Muscle of back (tissue), 13 donors: ENCODE measurements at places on chromosomes 6 and 20. TPM values are rescaled to one million over a fixed set of nuclear protein-coding genes. Genes with fewer than 3 reads are reported as not detected.

DNA sequence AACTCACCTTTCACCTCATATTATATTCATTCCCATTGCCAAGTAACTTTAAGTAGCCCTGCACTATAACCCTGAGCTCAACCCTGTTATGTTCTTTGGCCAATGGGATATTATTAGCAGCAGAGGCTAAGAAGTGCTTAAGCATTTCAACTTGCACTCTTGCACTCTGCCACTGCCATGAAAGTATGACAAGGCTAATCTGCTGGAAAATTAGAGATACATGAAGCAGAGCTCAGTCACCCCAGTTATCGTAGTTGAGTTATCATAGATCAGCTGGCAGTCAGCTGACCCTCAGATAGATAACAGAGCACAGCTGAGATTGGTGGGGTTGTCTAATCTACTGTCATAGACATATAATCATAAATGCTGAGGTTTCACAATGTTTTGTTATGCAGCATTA is 209.4 kb upstream of the RUNX2 start:
- DNase-seq: no peak

DNA sequence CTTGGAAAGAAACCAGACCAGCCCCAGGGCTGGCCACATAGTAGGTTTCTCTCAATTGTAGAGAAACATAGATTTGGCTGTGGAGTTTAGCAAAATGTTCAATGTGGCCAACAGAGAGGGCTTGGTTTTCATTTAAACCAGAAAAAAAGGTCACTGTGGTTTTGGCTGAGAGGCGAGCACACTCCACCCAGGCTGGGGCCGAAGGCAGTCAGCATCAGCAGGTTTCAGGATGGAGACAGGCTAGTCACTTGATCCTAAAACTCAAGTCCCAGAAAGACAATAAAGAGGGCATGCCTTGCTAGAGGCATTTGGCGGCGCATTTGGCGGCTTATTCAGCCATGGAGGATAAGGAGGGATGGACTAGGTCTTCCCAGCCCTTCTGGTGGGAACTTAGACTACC is 73.1 kb downstream of the PRND start:
- DNase-seq: no peak

DNA sequence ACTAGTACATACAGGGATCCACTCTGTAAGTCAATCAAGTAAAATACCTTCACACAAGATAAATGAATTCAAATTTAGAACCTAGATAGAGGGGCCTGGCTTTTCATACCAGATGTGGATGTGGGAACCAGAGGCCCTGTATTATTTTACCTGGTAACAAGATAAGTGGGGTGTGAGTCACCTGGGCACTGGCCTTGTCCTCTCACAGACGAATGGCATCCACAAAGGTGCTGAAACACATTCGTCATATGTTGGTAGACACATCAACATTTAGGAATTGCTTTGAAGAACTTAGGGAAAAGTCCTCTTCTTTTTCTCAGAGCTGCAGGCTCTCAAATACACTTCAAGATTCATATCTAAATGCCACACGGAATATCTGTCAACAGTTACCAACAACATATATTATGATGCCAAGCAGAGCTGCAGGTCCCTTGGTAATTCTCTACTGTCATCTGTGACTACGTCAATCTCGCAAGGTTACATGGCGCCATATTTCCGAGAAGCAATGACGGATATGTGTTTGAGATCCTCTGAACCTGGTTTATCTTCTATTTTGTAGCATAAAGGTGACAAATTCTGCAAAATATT is 618.6 kb downstream of the EPM2A start:
- no peak for DNase-seq

DNA sequence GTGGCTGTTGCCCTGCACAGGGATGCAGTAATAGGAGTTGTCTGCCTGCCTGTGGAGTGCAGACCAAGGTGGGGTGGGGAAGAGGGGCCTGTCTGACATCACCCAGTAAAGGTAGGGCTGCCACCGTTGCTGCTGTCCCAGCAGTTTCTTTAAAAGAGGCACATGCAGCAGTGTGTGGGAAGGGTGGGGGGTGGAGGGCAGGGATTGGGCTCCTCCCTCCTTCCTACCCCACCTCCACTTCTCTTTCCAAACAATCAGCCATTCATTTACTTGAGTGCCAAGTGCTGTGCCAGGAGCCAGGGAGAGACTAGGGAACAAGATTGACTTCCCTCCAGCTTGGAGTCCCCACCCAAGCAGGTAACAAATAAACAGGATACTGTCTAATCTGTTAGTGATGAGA is 66.8 kb upstream of the MYL9 start:
- DNase-seq: no peak

DNA sequence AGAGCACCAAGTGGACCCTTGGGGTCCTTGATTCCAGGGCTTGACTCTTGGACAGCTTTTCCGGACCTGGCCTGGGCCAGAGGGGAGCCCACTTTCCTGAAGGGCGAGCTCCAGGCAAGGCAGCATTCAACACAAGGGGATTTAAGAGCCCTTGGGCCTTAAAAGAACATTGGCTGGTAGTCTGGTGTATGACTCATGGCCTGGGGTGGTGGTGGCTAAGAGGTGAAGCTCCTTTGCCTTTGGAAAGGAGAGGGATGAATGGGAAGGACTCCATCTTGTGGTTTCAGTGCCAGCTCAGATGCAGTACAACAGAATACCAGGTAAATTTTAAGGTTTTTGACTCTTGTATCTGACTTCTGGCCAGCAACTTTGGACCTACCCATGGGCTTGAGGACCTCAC is 760.7 kb downstream of the GRIK2 start:
- no peak for DNase-seq

GRCh38 chr20:56934888-56935287 is 305.8 kb downstream of the TFAP2C start:
- no peak for DNase-seq

DNA sequence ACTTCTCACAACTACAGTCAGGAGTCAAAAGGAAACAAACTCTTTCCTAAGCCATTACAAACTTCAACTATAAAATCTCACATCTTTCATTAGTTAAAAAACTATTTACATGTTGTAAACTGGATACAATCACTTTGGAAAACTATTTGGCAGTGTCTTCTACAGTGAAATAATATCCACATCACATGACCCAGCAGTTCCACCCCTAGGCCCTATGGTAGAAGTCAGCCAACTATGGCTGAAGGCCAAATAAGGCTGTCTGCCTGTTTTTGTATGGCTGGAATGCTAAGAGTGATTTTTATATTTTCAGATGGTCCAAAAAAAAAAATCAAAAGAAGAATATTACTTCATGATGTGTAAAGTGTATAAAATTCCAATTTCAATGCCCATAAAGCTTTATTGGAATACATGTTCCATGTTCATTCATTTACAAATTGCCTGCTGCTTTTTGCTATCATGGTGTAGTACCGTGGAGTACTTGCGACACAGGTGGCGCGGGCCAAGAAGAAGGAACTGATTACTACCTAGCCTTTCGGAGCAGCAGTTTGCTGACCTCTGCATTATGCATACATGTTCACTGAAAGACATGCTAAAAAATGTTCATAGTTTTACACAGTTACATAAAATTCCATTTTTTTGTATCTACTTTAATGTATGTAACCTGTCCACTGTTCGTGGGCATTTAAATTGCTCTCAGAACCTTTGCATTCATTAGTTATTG is 129.0 kb downstream of the KIF16B start:
- DNase-seq: peak; percentile 60

DNA sequence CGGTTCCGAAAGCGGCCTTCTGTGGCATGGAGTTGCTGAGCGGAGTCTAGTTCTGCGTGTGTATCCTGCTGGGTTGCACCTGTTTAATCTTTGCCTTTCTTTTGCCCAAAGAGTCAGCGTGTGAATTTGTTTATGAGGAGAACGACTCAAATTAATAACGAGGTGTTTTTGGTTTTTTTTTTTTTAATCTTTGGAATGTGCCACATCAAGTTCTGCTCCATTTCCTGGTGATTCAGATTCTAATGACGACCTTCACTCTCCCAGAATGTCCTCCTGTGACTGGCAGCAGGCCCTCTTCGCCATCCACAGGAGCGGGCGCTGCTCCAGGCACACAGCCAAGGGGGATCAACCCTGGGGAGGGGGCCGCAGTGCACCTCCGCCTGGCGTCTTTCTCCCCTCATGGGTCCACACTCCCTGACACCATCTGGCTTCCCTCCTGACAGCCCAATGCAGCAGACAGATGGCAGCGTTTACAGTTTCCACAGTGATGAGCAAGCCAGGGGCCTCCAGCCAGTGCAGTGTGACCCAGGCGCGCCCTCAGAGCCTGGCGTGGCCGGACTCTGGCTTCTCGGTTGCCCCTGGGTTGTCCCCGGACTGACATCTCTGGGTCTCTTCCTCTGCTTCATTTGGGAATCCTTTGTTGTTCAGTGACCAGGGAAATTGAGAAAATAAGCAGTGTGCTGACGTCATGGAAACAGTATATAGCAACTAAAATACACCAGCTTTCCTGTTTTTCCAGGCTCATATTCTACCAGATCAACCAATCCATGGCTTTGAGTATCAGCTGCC is 27.5 kb upstream of the AFDN start:
- peak; percentile 28 for DNase-seq

- DNase-seq: no peak
These were observed 2.4 kb downstream of the MTCL3 start for GRCh38 chr6:127516662-127517273.

DNA sequence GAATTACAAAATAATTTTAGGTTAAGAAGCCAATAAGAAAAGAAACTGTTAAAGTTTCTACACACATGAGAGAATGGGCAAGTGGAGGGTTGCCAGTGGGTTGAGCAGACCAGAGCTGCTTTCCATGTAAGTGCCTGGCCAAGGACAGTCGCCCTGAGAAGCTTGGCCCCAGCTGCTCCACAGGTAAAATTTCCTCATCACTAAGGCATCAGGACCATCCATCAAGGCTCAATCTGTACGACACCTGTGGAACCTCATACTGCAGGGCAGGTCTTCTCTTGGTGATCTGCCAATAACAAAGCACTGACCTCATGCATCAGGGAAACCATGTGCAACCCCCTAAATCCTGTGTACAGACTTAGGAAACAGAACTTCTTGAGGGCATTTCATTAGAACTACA is 115.4 kb downstream of the INSM1 start:
- DNase-seq: no peak

DNA sequence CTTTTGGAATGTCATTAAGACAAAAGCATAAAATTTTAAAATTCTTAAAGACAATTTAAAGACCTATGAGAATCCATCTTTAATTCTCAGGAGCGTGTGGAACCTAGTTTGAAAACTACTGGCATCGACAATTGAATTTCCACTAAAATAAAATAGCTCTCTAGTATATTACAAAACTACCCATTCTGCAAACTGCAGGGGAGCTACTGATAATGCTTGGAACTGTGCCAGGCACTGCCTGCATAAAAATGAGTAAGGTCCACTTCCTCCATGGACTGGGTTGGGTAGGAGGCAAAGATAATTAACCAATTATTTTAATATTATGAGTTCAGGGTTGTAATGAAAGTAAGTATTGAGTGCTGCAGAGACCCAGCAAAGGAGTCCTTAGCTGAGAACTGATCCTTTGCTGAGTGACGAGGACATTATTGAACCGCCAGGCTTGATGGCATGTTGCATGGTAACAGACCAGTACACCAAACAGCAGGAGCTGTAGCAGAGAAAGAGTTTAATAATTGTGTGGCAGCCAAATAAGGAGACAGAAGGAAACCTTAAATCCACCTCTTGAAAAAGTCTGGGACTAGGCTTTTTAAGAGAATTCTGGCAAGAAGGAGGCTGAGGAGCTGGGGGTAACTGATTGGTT is 261.3 kb downstream of the ESR1 start:
- no peak for DNase-seq

- DNase-seq: no peak
These were observed 187.5 kb downstream of the BACH2 start for GRCh38 chr6:90109141-90109540.

DNA sequence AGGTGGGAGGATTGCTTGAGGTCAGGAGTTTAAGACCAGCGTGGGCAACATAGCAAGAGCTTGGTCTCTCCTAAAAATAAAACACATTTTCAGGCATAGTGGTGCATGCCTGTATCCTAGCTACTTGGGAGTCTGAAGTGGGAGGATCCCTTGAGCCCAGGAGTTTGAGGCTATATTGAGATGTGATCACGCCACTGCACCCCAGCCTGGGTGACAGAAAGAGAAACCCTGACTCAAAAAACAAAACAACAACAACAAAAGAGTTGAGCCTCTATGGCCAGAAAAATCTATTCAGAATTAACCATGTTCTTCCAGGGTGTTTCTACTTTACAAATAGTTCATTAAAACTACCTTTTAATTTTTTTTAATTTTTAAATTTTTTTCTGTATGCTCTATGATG is 60.6 kb downstream of the TIAM2 start:
- no peak for DNase-seq

DNA sequence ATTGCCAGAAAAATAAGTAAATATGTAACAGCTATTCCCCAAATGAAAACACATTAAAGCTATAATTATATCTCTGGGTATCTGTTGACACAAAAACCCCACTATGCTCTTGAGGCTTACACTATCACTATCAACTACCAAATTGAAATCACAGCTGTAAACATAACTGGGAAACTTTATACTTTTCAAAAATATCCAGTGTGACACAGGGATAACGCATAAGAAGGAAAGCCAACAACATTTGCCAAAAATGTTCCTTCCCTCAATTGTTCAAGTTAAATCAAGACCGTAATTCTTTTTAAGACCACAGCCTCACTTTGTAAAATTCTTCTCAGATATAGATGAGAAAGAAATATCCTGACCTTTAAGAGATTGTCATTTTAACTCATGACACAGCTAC is 3.1 kb downstream of the ZHX3 start:
- no peak for DNase-seq

GRCh38 chr20:15911581-15911980 is 661.7 kb downstream of the KIF16B start:
- no peak for DNase-seq

DNA sequence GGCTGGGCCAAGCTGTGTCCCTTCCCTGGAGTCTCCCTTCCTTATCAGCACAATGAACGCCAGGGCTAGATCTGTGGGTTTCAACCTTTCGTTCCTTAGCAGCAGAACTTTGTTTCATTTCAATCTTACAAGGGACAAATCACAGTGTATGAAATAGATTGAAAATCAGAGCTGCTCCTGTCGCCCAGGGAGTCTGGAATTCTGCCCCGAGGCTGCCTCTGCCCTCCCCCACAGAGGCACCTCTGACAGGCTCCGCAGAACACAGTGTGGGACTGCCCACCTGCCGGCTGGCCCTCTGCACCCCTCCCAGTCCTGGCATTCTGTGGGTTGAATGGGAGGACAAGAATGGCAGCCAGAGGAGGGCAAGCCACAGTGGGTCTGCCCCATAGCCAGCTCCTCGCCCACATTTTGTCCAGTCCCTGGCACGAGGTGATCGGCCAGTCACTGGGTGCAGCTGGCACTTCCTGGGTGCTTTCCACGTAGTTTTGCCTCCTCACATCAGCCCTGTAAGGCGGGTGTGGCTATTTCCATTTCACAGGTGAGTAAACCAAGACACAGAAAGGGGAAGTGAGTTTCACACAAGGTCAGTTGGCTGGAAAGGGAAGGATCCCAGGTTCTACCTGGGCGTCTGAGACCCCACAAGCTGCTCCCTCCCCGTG is 26.1 kb downstream of the MANBAL start:
- DNase-seq: no peak

GRCh38 chr6:161487694-161488093 is 213.8 kb upstream of the AGPAT4 start:
- no peak for DNase-seq

GRCh38 chr6:14354919-14355572 is 237.5 kb downstream of the CD83 start:
- DNase-seq: peak; percentile 69

Gene IL17A
- not detected for polyA plus RNA-seq

Gene RGS17
- polyA plus RNA-seq: 1.6 TPM

Gene HLA-DRB5
- 2.3 TPM for polyA plus RNA-seq

Gene MYB
- 2.6 TPM for polyA plus RNA-seq

Gene DDO
- 0.49 TPM for polyA plus RNA-seq

Gene FOXQ1
- polyA plus RNA-seq: not detected

Gene SLC24A3
- 26.4 TPM for polyA plus RNA-seq

Gene C20orf96
- polyA plus RNA-seq: 10.7 TPM

Gene FRK
- polyA plus RNA-seq: 0.67 TPM

Gene TRIM10
- polyA plus RNA-seq: 0.94 TPM

Gene CST9
- not detected for polyA plus RNA-seq
